Panc1 (cell line): ENCODE measurements at places on chromosomes 5 and 9. TPM values are rescaled to one million over a fixed set of nuclear protein-coding genes. Genes with fewer than 3 reads are reported as not detected.

- DNase-seq, result no peak
These were observed 86.0 kb upstream of the SH3PXD2B start for GRCh38 chr5:172540099-172540870.

The SURF1 gene
- 45.6 TPM for total RNA-seq

- no peak for DNase-seq
These were observed 455.1 kb downstream of the CDH18 start for GRCh38 chr5:19532936-19533335.

GRCh38 chr5:17118631-17119030 lies 98.8 kb upstream of the BASP1 start:
- DNase-seq, result peak; percentile 91

DNA sequence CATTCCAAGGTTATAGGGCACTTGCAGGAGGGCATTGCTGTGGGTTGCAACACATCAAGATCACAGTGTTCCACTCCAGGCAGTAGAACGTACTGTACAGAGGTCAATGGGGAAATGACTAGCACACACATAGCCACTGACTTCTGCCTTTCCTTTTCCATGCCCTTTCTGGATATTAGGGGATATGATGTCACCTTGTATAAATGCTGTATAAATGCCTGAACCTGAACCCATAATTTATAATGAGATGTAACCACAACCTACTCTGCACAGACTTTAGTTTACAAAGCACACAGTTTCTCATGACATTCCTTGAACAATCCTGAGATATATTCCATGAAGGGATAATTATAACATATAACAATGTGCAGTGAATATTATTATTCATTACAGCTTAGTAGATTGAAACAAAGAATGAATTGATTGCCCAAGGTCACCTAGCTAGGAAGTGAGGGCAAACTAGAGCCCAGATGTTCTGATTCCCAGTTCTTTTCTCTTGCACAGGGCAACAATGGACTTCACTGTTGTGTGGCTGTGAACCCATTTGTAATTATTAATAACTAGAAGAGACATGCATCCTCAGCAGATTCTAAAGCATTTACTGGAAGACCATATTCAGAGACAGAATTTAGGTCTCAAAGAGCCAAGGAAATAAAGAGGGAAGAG lies 5.6 kb upstream of the ABLIM3 start:
- no peak for DNase-seq

The LRRC70 gene
- total RNA-seq, result 0.13 TPM

GRCh38 chr9:107229241-107229741 lies 53.8 kb upstream of the RAD23B start:
- no peak for DNase-seq
